ENCODE measurements at places on chromosomes 16 and 17.

DNA sequence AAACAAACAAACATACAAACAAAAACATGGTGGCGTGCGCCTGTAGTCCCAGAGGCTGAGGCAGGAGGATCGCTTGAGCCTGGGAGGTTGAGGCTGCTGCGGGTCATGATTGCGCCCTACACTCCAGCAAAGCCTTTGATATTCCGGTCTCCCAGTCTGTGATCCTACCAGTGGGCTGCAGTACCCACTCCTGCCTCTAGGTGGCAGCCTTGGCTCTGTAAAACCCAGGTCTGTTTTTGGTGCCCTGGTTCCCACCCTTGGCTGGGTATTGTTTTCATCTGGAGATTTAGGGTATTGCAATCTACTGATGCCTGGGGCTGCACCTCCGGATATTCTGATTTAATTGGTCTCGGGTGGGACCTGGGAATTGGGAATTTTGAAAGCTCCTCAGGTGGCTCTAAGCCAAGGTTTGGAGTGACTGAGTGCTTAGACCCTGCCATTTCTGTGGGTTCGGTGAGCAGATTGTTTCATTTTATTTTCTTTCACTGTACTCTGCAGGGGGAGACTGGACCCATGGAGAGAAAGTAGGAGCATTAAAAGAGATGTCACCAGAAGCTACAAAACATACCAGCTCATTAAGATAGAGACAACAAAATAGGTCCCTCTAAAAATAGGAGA, 40.5 kb downstream of the MYH3 start:
- peak; percentile 75 for DNase-seq

DNA sequence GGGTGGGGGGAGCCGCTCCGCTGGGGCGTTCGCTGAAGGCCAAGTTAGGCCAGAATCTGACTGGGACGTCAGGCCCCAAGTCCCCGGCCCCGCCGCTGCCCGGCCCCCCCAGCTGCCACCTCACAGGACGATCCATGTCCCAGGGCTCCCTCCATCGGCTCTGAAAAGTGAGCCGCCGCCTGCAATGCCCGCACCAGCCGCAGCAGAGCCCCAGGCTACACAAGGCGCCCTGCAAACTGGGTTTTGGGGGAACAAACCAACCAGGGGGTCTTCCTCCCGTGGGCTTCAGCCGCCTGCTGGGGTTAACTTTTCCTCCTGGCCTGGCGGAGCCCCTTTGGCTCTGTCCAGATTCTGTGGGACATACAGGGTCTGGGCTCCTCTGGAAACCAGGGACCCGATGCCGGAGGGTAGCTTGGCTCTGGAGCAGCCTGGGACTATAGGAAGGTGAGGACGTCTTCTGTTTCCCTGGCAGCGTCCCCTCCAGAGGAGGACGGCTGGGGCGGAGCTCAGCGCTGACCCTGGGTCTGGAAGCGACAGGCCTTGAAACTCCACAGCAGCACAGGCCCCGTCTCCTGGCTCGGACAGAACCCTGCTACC, 835 bp downstream of the NME4 start:
- no peak for DNase-seq

- no peak for DNase-seq
Measured at GRCh38 chr16:29321585-29321984, 84.9 kb downstream of the NPIPB11 start.

DNA sequence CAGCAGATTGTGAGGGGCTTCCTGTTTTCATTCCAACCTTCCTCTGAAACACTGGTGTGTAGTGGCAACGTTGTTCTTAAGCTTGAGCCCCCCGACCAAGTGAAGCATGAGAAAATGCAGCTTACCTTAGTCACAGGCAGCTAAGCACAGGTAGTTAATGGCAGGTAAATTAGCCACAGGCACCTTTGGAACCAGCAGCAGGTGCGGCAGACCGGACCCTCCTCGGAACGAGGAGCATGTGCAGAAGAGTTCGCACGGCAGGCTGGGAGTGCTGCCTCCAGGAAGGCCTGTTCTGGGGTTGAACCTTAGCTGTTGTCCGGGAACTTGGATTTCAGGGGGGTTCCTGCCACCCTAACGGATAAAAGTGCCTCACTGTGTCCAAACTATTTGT, 7.2 kb upstream of the IRF8 start:
- no peak for DNase-seq

- DNase-seq = no peak
Measured at GRCh38 chr16:3992297-3993051, 112.0 kb upstream of the CREBBP start.

DNA sequence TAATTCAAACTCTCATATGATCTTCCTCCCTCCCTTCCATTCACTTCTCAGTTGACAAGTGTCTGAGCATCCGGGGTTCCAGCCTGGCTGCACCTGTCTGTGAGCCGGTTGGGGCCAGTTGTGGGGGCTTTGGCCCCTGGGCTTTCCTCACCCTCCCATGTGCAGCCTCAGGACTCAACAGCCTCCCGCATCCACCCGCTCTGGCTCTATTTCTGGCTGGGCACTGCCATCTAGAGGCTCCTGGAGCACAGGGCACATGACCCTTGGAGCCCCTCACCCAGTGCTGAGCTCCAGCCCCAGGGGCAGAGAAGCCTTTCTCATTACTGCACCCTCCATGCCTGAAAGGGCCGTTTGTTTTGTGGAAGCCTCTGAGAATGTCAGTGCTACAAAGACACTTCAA, 43.3 kb downstream of the HAPSTR1 start:
- peak; percentile 91 for DNase-seq

- DNase-seq = peak; percentile 42
Measured at GRCh38 chr16:58418026-58418425, 25.8 kb downstream of the GINS3 start.

DNA sequence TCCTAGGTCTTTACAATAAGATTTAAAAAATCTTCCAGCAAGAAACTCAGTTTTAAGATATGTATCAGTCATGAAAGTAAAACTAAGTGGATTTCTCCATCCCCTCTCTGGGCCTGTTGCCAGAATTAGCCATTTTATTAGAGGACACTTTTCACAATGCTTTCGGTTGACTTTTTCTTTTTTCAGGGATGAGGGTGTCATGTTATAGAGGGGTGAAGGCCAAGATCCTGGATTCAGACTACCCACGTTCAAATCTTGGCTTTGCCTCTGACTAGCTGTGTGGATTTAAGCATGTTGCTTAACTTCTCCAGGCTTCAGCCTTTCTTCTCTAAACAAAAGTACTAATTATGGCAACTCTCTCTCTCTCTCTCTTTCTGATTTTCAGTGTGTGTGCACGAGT, 111.7 kb upstream of the COX10 start:
- DNase-seq = no peak

DNA sequence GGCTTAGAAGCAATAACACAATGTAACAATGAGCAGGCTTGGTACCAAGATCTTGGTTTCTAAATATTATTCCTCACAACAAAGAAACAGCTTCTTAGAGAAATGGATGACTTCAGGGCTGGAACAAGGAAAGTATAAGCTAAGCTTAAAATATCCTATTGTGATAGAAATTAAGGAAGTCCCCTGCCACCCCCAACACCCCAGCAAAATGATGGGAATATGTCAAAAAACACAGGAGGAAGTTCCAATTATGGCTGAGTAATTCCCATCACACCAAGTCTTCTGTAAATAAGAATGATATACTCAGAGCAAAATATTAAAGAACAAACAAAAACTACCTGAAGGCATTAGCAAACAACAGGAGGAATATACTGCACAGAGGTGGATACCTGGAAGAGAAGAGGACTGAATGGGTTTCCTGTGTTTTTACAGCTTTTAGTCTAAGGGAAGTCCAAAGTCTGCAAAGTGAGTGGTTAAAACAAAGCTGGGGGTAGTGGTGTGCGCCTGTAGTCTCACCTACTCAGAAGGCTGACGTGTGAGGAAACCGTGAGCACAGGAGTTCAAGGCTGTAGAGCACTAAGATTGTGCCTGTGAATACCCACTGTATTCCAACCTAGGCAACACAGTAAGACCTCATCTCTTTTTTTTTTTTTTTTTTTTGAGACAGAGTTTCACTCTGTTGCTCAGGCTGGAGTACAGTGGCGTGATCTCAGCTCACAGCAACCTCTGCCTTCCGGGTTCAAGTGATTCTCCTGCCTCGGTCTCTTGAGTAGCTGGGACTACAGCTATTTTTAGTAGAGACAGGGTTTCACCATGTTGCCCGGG, 17.1 kb upstream of the ATP6V0A1 start:
- DNase-seq = no peak

- no peak for DNase-seq
Measured at GRCh38 chr16:72864130-72864833, 183.6 kb downstream of the ZFHX3 start.

DNA sequence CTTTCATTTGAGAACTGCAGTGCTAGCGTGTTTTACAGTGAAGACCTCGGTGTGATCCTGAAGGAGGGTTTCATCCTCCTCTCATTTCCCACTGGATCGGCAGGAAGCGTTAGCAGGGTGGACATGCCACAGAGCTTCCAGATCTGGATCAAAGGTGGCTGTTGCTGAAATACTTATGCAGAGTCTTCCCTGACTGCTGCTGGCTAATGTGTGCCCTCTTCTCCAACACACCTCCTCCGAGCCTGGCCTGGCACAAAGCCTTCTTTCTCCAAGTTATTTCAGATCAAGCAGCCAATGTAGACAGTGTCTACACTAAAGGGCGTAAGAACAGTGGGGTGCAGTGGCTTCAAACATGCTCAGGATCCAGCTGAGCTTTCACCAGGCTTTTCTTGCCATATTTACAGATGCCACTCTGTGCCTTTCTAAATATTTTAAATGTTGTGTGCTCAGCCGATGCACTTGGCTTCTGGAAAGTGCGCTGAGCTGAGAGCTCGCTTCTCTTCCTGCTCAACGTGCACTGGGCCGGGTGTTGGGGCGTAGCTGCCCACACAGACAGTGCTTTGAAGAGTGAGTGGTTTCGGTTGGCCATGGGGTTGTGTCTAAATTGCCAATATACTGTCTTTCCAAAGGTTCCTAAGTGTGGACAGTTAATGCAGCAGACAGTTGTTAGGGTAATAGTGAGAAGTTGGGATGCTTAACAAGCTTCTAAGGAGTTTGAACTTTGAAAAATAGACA, 2.1 kb downstream of the ZNF750 start:
- no peak for DNase-seq

- DNase-seq = peak; percentile 50
Measured at GRCh38 chr16:88640498-88641247, 2.3 kb downstream of the IL17C start.

DNA sequence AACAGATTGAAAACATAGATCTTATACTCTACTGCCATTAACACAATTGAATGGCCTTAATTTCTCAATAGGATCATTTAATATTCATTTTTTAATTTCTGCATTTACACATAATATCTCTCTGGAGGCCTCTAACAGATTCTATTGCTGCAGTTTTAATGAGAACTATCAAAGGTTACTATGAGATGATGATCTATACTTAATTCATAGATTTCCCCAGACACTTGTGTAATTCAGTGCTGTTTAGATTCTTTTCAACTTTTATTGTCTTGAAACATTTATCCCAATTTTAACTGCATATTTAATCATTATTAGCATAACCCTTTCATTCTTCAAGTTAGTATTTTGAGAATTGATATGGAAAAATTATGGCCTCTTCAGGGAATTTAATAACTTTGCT, 1056.5 kb upstream of the CDH8 start:
- DNase-seq = no peak

DNA sequence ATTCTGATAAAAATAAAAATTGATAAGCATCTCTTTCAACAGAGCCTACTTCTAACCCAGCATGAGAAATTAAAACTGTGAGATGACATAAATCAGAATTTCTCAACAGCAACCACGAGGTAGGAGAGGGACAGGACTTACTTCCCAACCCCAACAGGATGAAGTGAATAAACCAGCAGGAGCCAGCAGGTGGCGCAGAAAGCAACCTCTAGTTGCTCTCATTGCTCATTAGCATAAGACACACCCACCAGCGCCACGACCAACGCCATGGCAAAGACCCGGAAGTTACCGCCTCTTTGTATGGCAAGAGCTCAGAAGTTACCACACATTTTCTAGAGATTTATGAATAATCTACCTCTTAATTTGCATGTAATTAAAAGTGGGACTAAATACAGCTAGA, 189.4 kb upstream of the CDH8 start:
- DNase-seq = peak; percentile 97

DNA sequence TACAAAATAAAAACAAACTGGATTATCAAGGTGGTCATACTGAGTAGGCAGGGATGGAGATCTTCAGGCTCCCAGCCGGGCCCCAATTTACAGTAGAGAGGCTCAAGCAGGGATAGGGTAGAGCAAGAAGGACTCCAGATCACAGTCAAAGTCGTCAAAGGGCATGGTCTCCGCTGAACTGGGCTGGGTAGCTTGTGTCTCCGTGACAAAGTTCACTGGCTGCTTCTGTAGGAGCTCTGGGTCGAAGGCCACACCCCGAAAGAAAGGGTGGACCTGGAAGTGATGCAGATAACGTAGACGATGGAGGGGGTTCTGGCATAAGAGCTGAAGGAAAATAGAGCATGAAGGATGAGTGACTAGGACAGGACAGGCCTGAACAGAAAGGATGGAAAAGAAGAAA, 3.6 kb downstream of the RSKR start:
- no peak for DNase-seq

DNA sequence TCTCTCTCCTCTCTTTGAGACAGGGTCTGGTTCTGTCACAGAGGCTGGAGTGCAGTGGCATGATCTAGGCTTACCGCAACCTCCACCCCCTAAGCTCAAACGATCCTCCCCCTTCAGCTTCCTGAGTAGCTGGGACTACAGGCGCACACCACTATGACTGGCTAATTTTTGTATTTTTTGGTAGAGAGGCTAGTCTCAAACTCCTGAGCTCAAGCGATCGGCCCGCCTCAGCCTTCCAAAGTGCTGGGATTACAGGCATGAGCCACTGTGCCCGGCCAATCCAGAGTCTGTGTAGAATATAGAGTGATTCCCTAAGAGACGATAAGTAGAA, 65.8 kb upstream of the RPH3AL start:
- no peak for DNase-seq

GRCh38 chr17:3959921-3960601, 4.2 kb downstream of the ATP2A3 start:
- no peak for DNase-seq

GRCh38 chr16:71352963-71353460, 5.5 kb upstream of the CALB2 start:
- DNase-seq = no peak

GRCh38 chr17:41519501-41520224, 973 bp upstream of the KRT15 start:
- no peak for DNase-seq

DNA sequence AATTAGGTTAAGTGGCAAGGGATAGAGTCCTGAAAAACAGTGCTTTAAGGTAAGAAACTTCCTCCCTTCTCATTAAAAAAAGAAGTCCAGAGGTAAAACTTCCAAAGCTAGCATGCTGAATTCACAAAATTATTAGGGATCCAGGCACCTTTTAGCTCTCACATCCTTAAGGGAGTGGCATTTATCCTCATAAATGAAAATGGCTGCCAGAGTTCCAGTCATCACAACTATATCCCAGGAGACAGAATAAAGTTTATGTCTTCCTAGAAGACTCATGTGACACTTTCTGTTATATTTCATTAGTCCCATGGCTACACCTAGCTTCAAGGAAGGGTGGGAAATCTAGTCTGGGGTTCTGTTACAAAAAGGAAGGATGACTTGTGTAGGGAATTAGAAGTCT, 23.3 kb upstream of the ADORA2B start:
- DNase-seq = no peak

GRCh38 chr16:58028541-58029070, 3.1 kb downstream of the MMP15 start:
- no peak for DNase-seq

- peak; percentile 19 for DNase-seq
Measured at GRCh38 chr16:89506791-89507191, 1.4 kb upstream of the SPG7 start.

Data from NAMALWA (cell line).